ENCODE measurements at places on chromosomes 11 and 22. TPM values are rescaled to one million over a fixed set of nuclear protein-coding genes. Genes with fewer than 3 reads are reported as not detected.

- no peak for ATAC-seq
Observed at GRCh38 chr22:40211476-40212054, 33.8 kb downstream of the TNRC6B start.

- peak; percentile 5 for ATAC-seq
Observed at GRCh38 chr11:61007956-61008896, 36.7 kb downstream of the CD6 start.

The VSTM5 gene
- not detected for total RNA-seq

- ATAC-seq, result no peak
Observed at GRCh38 chr22:40694411-40694810, 15.1 kb downstream of the MCHR1 start.

The SMTNL1 gene
- total RNA-seq, result not detected

- ATAC-seq, result peak; percentile 70
Observed at GRCh38 chr22:46546466-46547178, 9.2 kb upstream of the CELSR1 start.

GRCh38 chr11:131770801-131771200 is 400.4 kb downstream of the NTM start:
- no peak for ATAC-seq

The OR8G5 gene
- not detected for total RNA-seq

GRCh38 chr11:61946894-61947293 is 3.3 kb upstream of the BEST1 start:
- no peak for ATAC-seq

- no peak for ATAC-seq
Observed at GRCh38 chr22:23574877-23575276, 5.2 kb downstream of the IGLL1 start.

- no peak for ATAC-seq
Observed at GRCh38 chr22:40401532-40401931, 31.1 kb downstream of the SGSM3 start.

DNA sequence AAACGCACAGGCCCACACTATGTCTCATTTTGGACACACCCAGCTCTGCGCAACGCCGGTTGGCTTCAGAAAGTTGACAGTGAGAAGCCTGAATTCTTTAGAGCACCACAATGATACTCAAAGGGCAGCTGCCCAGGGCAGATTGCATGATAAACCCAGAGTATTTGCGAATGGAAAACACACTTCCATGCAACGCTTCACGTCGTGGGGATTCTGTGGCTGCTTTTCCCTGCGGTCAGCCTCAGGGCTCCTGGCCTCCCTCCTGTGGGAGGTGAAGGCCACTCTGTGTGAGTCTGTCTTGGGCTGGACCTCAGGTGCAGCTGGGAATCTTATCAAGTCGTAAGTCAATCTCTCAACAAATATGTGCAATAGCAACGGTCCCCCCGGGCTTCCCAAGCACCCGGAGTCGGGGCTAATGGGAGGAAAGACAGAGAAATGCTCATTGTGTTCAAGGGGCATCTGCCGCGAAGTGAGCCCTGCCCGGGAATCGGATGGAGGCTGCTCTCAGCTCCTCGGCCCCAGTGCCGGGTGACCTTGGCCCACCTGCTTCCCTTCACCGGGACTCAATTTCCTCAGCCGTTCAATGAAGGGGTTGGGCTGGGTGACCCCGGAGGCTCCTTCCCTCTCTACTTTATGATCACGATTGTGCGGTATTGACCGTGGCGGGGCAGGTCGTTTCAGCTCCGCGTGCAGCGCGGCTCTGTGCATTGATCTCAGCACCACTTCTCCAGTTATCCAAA is 623.6 kb downstream of the BRD1 start:
- no peak for ATAC-seq

The THY1 gene
- total RNA-seq, result 34.5 TPM

The PRR33 gene
- total RNA-seq, result not detected

GRCh38 chr11:114162719-114163123 is 103.2 kb downstream of the ZBTB16 start:
- ATAC-seq, result peak; percentile 83

The RASSF10 gene
- not detected for total RNA-seq

DNA sequence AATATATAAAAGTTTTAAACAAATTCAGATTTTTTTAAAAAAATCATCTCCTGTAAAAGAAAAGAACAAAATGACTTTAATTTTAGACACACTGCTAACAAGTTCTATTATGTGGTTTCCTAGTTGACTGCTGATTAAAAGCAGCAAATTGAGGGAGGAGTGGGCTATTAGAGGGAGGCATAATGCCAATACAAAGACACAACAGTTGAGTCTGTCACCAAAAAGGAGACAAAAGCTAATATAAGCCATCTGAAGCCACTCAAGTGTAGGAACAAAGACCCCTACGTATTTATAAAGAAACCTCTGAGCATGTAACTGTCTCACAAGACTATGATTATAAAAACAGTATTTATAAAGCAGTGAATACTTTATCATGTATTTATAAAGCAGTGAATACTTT is 28.6 kb downstream of the TMEM123 start:
- no peak for ATAC-seq

The JAM3 gene
- 91.0 TPM for total RNA-seq

DNA sequence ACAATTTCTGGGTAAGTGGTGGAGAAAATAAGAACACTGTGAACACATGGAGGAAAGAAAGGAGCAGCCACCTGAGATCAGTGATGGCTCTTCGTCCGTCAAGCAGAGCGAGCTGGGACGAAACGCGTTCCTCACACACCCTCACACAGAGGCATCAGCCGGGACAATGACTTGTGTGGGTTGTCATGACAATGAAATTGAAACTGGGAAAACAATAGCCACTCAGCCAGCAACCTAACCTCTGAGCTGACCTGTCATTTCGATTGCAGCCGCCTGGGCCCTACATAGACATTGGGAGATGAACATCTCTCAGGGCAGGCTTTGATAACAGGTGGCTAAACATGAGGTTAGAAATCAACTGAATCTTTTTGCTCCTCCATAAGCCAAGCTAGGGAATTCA is 51.3 kb downstream of the TRIM29 start:
- no peak for ATAC-seq

- no peak for ATAC-seq
Observed at GRCh38 chr11:381501-382072, 12.3 kb downstream of the B4GALNT4 start.

The FAM111B gene
- not detected for total RNA-seq

GRCh38 chr11:111941963-111942362 is 4.8 kb downstream of the DIXDC1 start:
- ATAC-seq, result no peak

DNA sequence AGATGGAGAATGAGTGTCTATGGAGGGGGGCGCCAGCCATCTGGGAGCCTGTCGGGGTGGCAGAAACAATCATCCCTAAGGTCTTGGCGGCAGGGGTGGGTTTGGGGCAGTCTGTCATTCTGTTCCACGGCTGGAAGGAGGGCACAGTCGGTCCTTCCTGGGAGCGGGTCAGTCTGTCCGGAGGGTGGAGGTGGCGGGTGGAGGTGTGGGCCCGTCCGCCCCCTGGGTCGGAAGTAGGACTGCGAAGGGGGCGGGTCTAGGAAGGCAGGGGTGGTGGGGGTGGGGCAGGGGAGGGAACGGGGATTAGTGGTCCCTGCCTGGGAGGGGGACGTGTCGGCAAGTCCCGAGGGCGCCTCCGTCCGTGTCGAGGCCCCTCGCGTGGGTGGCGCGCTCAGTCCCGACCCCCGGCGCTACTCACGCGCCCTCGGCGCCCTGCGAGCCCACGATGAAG is 461 bp downstream of the TBC1D10A start:
- peak; percentile 54 for ATAC-seq

The MS4A6E gene
- not detected for total RNA-seq

Measured in gastroesophageal sphincter (tissue), 4 donors.